Stimulated activated naive B cell treated with anti-CD40 and anti-IgM and Interleukin-4, amounts not matched to agents 10 μg/mL and 1 μg/mL and 100 μg/mL, for 72 hours (primary cell): ENCODE measurements at places on chromosomes 5 and 9.

DNA sequence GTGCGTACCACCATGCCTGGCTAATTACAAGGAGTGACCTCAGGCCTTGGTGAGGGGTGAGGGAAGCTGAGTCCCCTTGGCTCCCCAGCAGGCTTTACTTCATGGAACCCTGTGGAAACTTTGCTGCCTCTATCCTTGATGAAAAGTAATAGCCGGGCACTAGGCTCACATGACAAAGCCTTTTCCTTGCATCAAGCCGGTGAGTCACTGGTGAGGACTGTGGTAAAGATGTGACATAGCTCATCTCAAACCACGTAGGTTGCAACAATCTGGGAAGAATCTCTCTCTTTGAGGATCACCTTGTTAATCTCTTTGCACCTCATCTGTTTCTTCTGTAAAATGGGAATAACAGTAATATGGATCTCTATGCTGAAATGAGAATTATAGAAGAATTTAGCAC, 116.3 kb upstream of the SLC25A48 start:
- no peak for DNase-seq

- no peak for DNase-seq
Observed at GRCh38 chr9:128065907-128066712, 1.0 kb downstream of the NAIF1 start.

DNA sequence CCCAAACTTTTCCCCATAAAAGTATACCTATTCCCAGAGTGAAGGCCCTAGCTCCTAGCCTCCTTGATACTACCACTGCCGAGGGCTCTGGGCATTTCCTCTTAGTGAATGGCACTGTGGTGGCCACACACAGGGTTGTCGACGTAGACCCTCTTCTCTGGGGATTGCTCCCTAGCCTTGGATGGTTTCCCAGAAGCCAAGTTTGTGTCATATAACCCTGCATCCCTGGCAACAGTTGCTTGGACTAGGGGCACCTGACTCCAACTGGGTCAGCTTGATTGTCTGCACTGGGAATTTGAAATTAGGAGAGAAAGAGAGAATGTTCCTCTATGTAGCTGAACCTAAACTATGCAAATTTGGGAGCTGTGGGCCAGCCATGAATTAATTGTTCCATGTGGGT, 32.3 kb upstream of the KIF2A start:
- DNase-seq: no peak

GRCh38 chr5:87951661-87952060, 317.0 kb downstream of the TMEM161B start:
- no peak for DNase-seq

DNA sequence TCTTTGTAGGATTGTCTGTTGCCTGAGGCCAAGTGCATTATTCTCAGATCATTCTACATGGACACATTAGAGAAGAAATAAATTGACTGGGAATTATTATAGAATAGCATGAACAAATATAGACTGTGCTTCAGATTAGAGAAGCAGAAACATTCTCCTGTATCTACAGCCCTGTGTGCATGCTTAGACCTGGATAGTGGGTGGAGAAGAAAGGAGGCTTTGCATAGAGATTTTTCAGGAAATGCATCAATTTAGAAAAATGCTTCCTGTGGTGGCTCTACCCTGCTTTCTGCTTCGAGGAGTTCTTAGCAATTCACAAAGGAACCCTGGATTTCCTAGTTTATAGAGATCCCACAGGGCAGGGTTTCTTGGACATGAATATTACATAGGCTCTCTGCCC, 66.7 kb downstream of the IRX1 start:
- no peak for DNase-seq

- no peak for DNase-seq
Observed at GRCh38 chr9:115601434-115601833, 483.5 kb upstream of the TNC start.

DNA sequence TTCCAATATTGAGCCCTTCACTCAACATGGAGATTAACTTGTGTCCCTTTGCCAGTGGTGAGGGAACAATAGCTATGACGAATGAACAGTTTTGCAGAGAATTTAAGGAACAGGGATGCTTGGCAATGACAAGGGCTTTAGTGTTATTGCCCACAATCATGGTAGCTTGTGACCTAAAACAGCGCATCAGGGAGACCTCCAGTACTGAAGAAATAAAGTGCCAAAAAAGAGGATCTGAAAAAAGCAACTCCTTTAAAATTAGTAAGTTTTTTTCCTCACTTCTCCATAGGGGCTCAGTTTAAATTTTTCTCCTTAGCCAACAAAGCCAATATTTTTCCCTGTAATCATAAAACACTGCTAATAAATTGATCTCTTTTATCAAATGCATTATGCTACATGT, 41.8 kb upstream of the PAM start:
- no peak for DNase-seq

GRCh38 chr5:139734539-139734916, 61.1 kb upstream of the PSD2 start:
- DNase-seq: no peak

DNA sequence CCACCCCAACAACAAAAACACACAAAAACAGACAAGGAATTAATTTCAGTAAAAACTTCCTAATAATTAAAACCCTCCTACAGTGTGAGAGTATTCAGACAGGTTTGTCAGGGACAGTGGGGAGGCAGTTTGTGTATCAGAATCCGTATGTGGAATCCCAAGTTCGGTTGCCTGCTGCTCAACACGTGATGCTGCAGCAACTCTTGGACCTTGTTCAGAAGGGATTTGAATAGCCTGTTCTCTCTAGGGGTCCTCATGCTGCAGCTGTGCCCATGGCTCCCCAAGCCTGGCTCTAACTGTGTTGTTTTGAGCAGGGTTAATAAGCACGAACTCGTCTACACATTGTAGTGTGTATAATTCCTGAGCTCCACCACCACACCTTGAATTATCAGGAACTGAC, 28.7 kb downstream of the TLE4 start:
- no peak for DNase-seq

- DNase-seq: no peak
Observed at GRCh38 chr9:107008447-107008846, 145.5 kb downstream of the ZNF462 start.

GRCh38 chr9:34553511-34554021, 30.8 kb upstream of the ENHO start:
- DNase-seq: no peak

- DNase-seq: no peak
Observed at GRCh38 chr9:70444904-70445303, 30.4 kb upstream of the KLF9 start.

DNA sequence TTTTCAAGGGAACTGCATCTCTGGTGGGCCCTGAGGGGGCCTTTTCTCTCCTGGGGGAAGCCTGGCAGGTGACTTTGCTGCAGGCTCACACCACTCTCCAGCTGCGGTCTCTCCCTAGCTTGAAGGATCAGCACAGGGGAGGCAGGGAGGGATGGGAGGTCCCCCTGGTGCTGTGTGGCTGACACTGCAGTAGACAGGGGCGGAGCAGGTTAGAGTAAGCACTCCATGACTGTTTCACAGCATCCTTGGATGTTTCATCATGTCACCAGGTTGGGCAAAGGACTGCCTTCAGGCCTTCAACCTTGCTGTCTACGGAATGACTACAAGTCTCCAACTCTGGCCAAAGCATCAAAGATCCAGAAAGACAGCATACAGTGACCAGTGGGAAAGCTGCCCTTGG, 470.7 kb downstream of the CDK5RAP2 start:
- no peak for DNase-seq

- no peak for DNase-seq
Observed at GRCh38 chr9:75071530-75072122, 16.3 kb downstream of the NMRK1 start.

DNA sequence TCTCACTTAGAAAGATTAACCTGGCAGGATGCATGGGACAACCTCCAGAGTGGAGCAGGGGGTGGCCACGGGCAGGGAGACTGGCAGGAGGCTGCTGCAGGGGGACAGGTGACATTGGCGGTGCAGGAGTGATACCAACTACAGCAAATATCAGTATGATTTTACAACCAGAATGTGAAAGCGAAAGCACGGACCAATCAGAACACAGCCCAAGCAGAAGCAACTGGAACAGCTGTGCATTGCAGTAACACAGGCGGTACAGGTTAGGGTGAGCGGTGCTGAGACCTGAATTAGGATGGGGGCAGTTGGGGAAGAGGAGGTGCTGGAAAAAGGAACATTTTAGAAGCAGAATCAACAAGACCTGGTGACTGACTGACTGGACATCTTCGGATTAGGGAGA, 29.3 kb downstream of the POLR1E start:
- no peak for DNase-seq

DNA sequence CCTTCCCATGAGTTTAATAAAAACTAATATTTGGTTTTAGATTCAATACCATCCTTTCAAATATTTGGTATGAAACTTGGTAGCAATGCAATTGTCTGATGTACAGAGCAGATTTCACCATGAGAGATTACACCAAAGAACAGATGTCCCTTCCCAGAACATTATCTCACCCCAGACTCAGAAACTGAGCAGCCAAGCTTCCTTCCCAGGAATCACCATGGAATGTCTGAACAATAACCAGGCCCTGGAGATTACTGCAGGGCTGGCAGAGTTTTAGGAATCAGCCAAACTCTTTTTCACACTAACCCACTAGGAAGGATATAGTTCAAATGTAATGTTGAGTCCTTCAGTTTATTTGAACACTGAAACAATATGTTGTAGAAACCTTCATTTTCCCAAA, 23.9 kb downstream of the CLTA start:
- DNase-seq: no peak

DNA sequence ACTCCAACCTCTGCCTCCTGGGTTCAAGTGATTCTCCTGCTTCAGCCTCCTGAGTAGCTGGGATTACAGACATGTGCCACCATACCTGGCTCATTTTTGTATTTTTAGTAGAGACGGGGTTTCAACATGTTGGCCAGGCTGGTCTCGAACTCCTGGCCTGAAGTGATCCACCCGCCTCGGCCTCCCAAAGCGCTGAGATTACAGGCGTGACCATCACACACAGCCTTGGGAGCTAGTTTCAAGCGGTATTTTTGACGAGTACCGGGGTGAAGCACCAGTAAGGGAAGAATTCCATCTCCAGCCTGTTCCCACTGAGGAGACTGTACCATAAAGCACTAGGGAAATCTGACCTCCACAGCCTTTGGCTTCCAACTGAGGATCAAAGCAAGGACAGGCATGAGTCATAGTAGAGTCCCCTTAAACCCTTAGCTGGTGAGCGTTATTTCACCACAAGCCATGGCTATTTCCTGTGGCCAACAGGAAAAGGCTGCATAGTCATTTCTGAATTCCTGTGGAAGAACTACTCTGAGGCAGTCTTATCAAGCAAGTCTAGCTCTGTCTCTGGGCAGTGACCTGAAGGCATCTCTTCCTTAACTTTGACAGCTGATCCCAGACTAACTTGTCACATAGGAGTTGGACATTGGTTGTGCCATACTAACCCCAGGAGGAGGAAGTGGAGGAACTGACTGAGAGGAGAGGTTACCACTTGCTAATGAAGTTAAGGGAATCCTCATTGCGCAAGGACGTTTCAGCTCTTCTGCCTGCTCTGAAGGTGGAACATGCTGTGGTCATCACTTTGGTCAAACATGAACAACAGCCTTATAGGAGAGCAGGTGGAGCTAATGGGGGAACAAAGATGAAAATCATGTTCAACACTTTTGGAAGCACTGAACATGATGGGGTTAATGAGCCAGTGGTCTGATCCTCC, 85.8 kb upstream of the DMRT1 start:
- no peak for DNase-seq
